Progenitor cell of endocrine pancreas (in vitro differentiated cells): ENCODE measurements at places on chromosomes 1 and 21.

DNA sequence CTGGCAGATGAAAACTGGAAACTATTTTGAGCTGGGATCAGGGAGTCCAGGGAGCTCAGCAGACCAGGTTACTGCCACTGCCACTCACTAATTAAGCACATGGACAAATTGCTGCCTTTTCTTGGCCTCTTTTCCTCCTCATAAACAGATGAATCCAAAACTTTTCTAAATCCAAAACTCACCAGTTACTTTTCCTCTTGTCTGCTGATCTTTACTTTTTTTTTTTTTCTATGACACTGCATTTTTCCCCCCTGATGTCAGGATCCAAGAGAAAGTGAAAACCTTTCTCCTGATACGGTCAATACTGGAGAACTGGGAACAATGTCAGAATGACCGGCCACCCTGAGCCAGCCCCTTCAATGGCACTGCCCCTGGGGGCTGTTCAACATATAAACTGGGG is 405.8 kb downstream of the DUSP10 start:
- DNase-seq: no peak

DNA sequence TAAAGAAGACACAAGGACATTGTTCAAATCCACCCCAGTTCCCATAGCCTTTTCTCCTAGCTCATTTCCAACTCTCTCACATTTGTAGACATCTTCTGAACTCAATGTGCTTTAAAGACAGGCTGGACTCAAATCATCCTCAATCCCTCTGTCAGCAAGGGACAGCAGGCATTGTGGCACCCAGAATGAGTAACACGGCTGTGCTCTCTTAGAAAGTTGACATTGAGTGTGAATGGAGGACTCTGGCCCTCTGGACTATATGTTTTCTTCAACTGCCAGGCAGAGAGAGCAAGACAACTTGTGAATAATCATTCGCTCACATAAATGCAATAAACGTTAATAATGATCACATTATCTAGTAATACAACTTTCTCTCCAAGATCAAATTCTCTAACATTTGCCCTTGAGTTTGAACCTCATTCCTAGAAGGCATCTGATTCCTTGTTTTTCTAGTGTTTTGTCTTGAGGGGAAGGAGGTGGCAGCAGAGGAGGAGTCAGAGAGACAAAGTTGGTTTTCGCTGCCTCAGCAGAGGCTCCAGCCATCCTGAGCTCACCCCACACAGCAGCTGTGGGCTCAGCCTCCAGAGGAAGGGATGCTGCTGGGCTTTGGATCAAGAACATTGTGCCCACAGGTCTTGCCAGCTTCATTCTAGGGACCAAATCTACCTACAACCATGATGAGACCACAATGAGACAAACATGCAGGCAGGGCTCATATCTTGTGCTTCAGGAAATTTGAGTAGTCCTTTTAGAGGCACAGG is 85.1 kb downstream of the BCAR3 start:
- no peak for DNase-seq

GRCh38 chr1:109240158-109241152 is 8.9 kb upstream of the CELSR2 start:
- DNase-seq: no peak

GRCh38 chr1:28494737-28495136 is 11.1 kb upstream of the RCC1 start:
- DNase-seq: no peak

DNA sequence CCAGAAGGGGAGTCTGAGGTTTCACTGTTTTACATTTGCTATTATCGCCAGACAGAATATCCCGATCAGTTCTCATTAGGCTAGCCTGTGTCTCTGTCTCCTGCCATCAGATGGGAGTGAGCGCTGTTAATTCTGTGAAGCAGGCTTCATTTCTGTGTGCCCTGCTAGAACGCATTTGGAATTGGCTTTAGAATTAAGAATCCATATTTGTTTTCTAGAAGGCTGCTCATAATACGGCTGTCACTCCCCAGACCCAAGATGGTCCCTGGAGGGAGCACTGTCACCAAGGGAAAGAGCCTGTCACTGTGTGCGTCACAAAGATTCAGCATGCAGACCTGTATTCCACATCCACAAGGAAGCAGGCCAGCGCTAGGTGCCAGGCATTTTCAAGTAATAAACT is 49.2 kb downstream of the CASQ2 start:
- no peak for DNase-seq

- no peak for DNase-seq
Observed at GRCh38 chr1:94929351-94930217, 2.7 kb upstream of the CNN3 start.

DNA sequence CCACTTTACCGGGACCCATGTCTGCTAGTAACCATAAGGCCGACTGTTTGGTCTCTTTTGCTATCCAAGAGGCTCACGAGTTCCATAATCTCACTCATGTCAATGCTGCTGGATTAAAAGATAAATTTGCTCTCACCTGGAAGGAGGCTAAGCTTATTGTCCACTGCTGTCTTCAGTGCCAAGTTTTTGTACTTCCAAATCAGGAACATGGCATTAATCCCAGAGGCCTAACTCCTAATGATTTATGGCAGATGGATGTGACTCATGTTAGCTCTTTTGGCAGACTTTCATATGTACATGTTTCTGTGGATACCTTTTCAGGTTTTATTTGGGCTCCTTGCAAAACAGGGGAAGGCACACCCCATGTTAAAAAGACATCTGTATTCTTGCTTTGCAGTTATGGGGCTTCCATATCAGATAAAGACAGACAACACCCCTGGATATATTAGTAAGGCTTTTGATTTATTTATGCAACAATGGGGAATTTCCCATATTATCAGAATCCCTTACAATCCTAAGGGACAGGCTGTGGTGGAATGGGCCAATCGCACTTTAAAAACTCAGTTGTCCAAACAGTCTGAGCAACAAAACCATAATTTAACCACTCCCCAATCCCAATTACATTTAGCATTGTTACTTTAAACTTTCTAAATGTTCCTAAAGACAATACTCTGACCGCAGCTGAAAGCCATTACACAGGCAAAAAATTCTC is 162.7 kb downstream of the IER5 start:
- no peak for DNase-seq

- DNase-seq: no peak
Observed at GRCh38 chr1:111758373-111758772, 2.7 kb downstream of the DDX20 start.

DNA sequence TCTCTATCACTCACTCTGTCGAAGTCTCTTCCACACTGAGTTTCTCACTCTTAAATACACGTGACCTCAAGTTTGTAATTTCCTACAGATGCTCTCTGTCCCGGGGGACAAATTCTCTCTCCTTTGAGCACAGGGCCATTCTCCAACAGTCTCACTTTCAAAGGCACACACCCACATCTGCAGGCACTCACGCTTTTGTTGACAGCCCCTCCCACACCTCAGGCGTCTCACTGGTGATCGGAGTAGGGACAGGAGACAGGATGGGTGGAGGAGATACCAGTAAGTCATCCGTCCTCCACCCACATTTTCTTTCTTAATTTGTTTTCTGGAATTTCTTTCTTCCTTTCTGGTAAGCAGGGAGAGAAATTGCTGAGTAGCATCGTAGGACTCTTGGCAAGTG is 40.6 kb upstream of the GREM2 start:
- DNase-seq: no peak

- DNase-seq: no peak
Observed at GRCh38 chr1:3547055-3548005, 64.0 kb downstream of the MEGF6 start.

DNA sequence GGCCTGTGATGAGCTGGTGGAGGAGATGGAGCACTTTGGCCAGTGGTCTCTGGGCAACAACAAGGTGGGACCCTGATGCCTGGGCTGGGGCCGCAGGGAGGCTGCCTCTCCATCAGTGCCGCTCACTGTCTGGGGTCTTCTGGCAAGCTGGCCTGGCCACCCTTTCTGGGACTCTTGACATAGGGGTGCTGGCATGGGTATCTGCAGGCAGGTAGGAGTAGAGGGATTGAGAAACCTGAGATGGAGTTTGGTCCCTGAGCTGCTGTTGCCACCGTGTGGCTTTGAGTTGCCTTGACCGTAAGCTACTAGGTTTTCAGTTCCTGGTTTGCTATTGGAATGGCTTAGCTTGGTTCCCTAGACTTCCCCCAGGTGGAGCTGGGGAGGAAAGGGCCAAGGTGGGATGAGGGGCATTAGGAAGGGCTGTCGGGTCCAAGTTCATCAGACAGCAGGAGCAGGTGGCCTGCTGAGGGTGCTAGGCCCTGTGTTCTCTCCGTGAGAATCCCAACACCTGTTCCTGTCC is 13.2 kb upstream of the MFN2 start:
- DNase-seq: peak; percentile 35

- DNase-seq: no peak
Observed at GRCh38 chr21:45178070-45178608, 103.8 kb downstream of the ADARB1 start.

DNA sequence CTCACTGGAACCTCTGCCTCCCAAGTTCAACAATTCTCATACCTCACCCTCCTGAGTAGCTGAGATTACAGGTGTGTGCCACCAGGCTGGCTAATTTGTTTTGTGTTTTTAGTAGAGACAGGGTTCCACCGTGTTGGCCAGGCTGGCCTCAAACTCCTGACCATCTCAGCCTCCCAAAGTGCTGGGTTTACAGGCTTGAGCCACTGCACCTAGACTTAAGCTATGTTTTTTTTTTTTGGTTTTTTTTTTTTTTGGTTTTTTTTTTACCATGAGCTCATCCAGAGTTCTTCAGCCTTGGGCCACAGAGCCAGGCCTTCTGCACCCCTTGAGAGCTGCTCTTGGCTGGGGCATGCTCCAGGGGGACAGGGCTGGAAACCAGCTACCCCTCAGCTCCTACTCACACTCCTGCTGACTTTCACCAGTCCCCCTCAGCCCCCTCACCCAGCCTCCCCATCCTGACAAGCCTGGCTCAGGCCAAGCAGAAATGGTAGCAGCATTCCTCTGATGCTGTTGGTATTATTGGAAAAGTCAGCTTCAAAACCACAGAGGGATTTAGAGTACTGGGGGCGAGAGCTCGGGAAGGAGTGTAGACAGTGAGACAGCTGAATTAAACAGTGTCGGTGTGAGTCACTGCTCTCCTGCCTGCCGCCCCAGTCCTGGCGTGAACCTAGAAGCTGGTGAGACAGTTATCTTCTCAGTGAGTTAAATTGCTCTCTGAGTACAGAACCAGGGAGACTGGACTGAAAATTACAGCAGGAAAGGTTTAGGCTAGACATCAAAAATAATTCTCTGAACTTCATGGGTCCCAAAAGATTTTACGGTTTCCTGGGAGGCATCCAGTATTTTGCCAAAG is 63.7 kb downstream of the NAV1 start:
- DNase-seq: no peak

GRCh38 chr1:147890177-147890790 is 12.3 kb upstream of the GJA8 start:
- DNase-seq: peak; percentile 73
